ENCODE measurements at places on chromosomes 6 and 20. TPM values are rescaled to one million over a fixed set of nuclear protein-coding genes. Genes with fewer than 3 reads are reported as not detected.

Gene PNPLA1
- not detected for total RNA-seq

Gene TBXT
- total RNA-seq: not detected

Gene PARD6B
- total RNA-seq: 2.1 TPM

Gene DEFB124
- total RNA-seq: not detected

Gene CDSN
- total RNA-seq: not detected

Gene GUCA1A
- not detected for total RNA-seq

Gene CASS4
- not detected for total RNA-seq

Gene BPIFB4
- not detected for total RNA-seq

Gene HM13
- 83.5 TPM for total RNA-seq

Gene SNAI1
- 3.2 TPM for total RNA-seq

Gene NKX2-4
- total RNA-seq: 3.1 TPM

Gene SULF2
- total RNA-seq: 5.6 TPM

Gene ZSWIM3
- total RNA-seq: 6.1 TPM

Gene MEA1
- 98.7 TPM for total RNA-seq

Gene CSE1L
- 172 TPM for total RNA-seq

Gene COL11A2
- 0.77 TPM for total RNA-seq

Gene RNF39
- total RNA-seq: 0.06 TPM

Gene RXRB
- 32.5 TPM for total RNA-seq

Gene TXLNB
- total RNA-seq: 0.40 TPM

Gene ITPR3
- total RNA-seq: 32.5 TPM

Gene CRIP3
- total RNA-seq: not detected

Gene SPAG4
- total RNA-seq: 0.30 TPM

Gene PNLDC1
- total RNA-seq: not detected

Gene CNR1
- not detected for total RNA-seq

Gene QRSL1
- total RNA-seq: 14.2 TPM

Gene NRM
- 11.2 TPM for total RNA-seq

Gene ZNF334
- not detected for total RNA-seq

Gene TMEM74B
- total RNA-seq: 0.29 TPM

Gene SAYSD1
- total RNA-seq: 8.9 TPM

Gene SLC22A16
- total RNA-seq: not detected

Gene SIRPB1
- 0.16 TPM for total RNA-seq

Gene SCRT2
- not detected for total RNA-seq

Gene HMGCLL1
- not detected for total RNA-seq

Gene PAX1
- total RNA-seq: not detected

Gene GLO1
- 252 TPM for total RNA-seq

Gene MMP24
- 0.23 TPM for total RNA-seq

Gene GABRR2
- 0.10 TPM for total RNA-seq

Gene ACAT2
- 97.0 TPM for total RNA-seq

Gene MLIP
- total RNA-seq: not detected

Gene SPEF1
- not detected for total RNA-seq

Gene HUS1B
- 1.5 TPM for total RNA-seq

Gene CCDC170
- total RNA-seq: not detected

Data from HT1080 (cell line).